ENCODE measurements at places on chromosomes 5 and 9.
A peak's percentile ranks its signal among the peaks of the same experiment; 100 is the strongest.

DNA sequence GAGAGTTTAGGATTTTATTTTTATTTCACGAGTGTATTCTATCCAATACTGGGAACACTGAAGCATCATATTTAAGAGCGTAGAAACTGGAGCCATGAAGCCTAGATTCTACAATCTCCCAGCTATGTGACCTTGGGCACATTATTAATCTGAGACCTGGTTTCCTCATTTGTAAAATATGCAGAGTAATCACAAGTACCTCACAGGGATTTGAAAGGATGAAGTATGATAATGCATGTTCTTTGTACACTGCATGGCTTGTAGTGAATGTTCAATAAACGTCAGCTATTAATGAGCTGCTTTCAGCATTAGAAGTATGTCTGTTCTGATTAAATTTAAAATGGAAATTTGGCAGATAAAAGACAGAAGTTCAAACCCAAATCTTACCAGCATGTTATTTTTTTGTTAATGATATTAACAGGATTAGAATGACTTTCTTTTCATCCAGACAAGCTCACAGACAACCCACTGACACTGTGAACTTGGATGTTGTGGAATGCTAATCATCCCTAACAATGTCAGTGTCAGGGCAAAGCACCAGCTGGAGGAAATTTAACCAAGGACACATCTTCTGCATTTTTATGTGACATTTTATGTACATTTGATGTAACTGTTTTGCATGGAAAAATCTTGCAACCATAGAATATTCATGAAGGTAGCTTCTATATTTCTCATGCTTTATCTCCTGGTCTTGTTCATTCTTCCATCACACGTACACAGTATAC is 27.1 kb upstream of the CTXN3 start:
- DNase-seq = no peak

DNA sequence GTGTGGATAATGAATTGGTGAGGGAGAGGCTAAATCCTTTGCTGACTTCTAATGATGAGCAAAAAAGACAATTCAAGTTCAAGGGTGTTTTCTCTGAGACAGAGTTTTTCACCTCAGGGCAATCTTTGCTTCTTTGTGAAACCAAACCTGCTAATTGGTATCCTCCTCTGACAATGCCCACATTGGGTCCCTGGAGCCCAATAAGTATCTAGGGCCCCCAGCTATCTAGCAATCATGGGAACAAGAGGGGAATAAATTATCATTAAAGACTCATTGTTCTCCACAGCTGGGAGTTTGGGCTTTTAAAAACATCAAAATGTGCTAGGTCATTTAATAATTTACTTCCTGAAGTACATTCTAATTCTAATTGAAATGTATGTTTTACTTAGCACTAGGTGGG is 227.3 kb downstream of the TMEM167A start:
- no peak for DNase-seq

GRCh38 chr5:143714629-143715028 is 97.3 kb upstream of the HMHB1 start:
- DNase-seq = no peak

- DNase-seq = no peak
Observed at GRCh38 chr5:122844136-122844909, 1.1 kb upstream of the SNX24 start.

DNA sequence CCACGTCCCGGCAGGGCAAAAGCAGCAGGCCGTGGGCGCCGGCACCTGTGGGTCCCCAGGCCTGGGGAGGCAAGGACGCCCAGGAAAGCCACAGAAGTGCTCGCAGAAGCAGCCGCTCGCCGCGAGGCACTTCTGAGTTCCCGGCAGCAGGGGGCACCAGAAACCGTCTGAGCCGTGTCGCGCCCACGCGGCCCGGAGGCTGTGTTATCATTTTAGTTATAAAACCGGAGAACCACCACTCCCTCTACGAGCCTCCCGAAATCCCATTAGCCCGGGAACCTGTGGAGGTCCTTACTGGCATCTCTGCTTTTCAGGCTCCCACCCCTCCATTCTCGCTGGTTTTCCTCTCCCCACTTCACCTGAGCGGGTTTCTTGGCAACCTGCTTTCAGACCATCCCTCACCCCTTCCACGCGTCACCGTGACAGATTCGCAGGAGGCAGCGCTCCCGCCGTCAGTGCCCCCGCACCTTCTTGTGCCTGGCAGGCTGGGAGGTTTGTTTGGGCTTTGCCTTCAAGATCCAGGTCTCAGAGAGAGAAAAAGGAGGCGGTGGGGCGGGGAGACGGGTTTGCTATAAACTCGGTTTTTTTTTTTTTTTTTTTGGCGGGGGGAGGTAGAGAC is 2.3 kb downstream of the GDNF start:
- peak; percentile 70 for DNase-seq

DNA sequence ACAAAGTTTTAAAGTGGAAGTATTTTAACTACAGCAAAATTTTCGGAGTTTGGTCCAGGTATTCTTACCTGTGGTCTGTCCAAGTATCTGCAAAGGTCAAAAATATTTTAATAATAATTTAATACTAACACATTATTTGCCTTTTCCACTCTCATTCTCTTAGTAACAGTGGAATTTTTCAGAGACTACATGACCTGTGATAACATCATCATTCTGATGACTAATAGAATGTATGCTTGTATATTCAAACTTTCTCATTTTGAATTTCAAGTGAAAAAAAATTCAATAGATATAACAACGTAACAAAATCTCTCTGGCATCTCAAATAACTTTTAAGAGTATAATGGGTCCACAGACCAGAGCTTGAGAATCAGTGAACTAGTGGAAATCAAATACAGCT is 78.3 kb downstream of the FBXL17 start:
- no peak for DNase-seq

- DNase-seq = no peak
Observed at GRCh38 chr9:114954956-114955582, 24.7 kb upstream of the TNFSF8 start.

DNA sequence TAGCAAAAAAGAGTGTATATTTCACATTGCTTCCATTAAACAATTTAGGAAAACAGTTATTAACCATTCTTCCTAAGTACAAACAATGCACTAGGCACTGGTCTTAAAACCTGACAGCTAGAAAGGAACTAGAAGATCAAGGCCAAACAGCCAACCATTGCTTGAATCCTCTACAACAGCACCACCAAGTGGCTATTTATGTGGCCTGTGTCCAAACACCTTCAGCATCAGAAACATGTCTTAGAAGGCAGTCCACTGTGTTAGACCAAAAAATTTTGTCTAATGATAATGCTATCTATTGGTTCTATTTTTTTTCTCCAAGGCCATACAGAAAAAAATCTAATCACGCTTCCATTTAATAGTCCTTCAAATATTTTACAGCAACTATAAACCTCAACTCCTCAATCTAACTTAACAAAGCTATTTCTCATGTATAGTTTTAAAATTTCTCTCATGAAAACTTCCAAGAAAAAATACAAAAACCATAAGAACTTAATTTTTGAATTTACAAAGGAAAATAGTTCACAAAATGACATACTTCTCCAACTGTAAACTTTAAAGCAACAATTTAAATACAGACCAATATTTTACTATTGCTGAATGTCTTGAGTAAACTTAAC is 36.1 kb downstream of the CAAP1 start:
- peak; percentile 51 for DNase-seq

DNA sequence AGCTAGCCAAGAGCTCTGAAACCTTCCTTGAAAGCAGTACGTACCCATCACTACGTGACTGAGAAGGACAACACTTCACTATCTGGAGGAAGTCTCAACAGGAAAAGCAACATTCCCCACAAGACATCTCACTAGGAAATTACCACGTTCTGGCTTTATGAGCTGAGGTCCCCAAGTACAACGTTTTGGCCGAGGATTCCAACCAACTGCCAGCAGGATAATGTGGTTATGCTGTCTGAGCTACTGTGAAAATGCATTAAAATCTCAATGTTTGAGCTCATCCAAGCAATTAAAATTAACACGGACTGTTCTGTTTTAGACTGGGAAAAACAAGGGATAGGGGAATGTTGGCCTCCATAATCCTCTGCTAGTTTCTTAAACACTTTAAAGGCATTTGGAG is 16.4 kb downstream of the MED27 start:
- DNase-seq = no peak

DNA sequence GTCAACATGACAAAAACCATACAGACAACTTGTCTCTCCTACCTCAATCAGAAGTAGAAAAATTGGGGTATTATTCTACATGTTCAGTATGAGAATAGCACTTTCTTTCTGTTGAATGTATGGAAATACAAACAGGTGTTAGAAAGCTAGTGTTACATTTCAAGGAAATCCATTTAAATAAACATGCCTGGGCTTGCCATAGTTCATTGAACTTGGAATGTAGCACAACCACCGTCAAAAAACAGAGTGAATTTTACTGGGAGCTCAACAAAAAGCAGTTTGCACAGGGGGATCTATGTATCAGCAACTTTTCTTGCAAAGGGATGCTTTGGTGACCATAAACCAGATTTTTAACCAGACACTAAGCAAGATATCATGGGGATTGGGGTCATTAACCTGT is 307.9 kb upstream of the SMARCA2 start:
- no peak for DNase-seq

- no peak for DNase-seq
Observed at GRCh38 chr5:3389471-3390026, 206.1 kb upstream of the IRX1 start.

GRCh38 chr5:163504079-163504931 is 1.1 kb upstream of the MAT2B start:
- peak; percentile 25 for DNase-seq

DNA sequence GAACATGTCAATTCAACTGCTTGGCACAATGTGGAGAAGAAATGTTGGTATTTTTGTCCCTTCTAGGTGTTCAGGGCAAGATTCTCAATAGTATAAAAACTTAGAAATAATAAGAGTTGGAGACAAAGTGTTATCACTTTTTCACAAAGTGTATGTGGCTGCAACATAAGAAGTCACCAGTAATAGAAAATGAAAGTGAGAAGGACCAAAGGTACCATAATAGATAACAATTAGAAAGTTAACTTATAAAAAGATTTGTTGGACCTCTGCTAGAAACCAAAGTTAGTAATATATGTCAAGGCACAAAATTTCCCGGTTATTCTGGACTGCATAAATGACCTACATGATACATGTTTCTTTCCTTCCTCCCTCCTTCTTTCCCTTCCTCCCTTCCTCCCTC is 1535.3 kb downstream of the EFNA5 start:
- no peak for DNase-seq

DNA sequence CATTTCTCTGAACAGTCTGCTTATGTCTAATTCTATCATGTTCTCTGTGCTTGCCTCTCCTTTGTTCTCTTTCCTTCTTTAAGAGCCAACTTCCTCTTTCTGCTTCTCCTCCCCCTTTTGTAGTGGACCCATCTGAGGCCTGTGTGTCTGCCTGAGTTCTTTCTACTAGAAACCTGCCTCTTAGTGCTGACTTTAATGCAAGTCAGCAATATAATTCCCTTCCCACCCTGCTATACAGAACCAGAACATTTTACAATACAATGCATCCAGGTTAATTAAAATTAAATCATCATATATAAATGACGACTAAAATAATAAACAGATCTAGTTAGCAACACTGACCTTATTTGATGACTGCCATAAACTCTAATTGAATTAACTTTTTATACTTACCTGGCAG is 82.6 kb upstream of the GAS1 start:
- no peak for DNase-seq

GRCh38 chr9:127503947-127504886 is 52.9 kb downstream of the LRSAM1 start:
- peak; percentile 73 for DNase-seq

- DNase-seq = peak; percentile 39
Observed at GRCh38 chr5:56814963-56815657, at the start of gene MAP3K1. TSS of gene MAP3K1 (plus strand) at chr5:56815549. CDS start at chr5:56815574, 25 bp downstream.

DNA sequence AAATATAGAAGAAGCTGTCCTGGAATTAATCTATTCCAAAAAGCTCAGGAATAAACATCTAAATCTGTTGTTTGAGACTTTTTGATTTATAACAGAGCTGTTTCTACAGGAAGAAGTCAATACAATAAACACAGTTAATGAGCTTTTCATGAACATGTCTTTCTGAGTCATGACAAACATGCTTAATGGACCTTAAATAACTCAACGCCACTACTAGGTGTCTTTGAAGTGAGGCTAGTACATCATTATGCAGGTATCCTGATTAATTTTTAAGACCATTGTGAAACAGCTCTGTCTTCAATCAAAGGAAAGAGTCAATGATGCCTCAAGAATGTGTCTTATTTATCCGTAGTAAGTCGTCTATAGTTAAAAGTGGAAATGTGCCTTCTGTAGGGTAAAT is 131.6 kb downstream of the GABRB2 start:
- no peak for DNase-seq

GRCh38 chr5:36373527-36374086 is 71.9 kb upstream of the RANBP3L start:
- peak; percentile 64 for DNase-seq

GRCh38 chr9:134326724-134327601 is 708 bp downstream of the RXRA start:
- no peak for DNase-seq

DNA sequence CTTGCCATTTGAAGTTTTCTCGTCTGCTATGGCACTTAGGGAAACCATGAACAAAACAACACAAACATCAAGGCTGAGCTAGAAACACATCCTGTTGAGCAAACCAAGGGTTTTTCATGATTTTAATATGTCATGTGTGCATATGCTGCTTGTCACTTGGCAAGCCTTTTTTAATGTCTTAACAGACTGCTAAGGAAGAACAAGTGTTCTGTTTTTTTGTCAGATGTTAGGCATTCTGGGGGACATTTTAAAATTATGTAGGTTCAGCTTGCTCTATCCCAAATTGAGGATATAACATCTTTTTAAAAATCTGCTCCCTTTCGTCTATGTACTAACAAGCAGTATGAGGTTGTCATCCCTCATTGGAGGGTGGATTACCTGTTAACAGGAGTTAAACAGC is 150.3 kb downstream of the HTR1A start:
- no peak for DNase-seq

GRCh38 chr9:78188594-78188993 is 47.3 kb upstream of the CEP78 start:
- no peak for DNase-seq

- DNase-seq = peak; percentile 43
Observed at GRCh38 chr9:33852216-33852826, 35.4 kb downstream of the UBE2R2 start.

GRCh38 chr9:33040792-33041431 is 15.8 kb downstream of the DNAJA1 start:
- no peak for DNase-seq

GRCh38 chr5:149886692-149887470 is 57.7 kb downstream of the PDE6A start:
- DNase-seq = peak; percentile 31

- peak; percentile 87 for DNase-seq
Observed at GRCh38 chr9:104831681-104832080, 67.8 kb downstream of the NIPSNAP3B start.

GRCh38 chr9:124897570-124898460 is 35.9 kb downstream of the ARPC5L start:
- no peak for DNase-seq
